Smooth muscle cell of the coronary artery (primary cell): ENCODE measurements at places on chromosomes 6 and 20. TPM values are rescaled to one million over a fixed set of nuclear protein-coding genes. Genes with fewer than 3 reads are reported as not detected.

The HLA-DOB gene
- 0.59 TPM in 1 of 2 replicates, not detected in the other for total RNA-seq

The TRDN gene
- total RNA-seq = 0.08 TPM in 1 of 2 replicates, not detected in the other

The SLC13A3 gene
- 0.83 and 1.3 TPM in 2 replicates for total RNA-seq

The POM121L2 gene
- total RNA-seq = not detected in 2 replicates

The COL21A1 gene
- total RNA-seq = 0.53 and 29.5 TPM in 2 replicates

The NKX2-2 gene
- total RNA-seq = not detected in 2 replicates

The EFCAB8 gene
- under 0.01 TPM in 2 replicates for total RNA-seq

The MTFR2 gene
- total RNA-seq = 0.23 and 1.1 TPM in 2 replicates

The SLC22A3 gene
- total RNA-seq = 0.23 and 13.5 TPM in 2 replicates

The SLC24A3 gene
- 0.15 and 1.9 TPM in 2 replicates for total RNA-seq

The CHRNA4 gene
- total RNA-seq = not detected in 2 replicates

The TNNC2 gene
- total RNA-seq = 0.15 and 13.1 TPM in 2 replicates

The SLPI gene
- not detected in 2 replicates for total RNA-seq

The AAR2 gene
- 8.7 and 21.9 TPM in 2 replicates for total RNA-seq

The CFAP206 gene
- total RNA-seq = 0.23 and 0.59 TPM in 2 replicates

The PARD6B gene
- total RNA-seq = 0.23 and 1.7 TPM in 2 replicates

The TPD52L2 gene
- total RNA-seq = 84.7 and 110 TPM in 2 replicates

The BMP5 gene
- not detected in 2 replicates for total RNA-seq

The BPIFB4 gene
- 0.23 TPM in 1 of 2 replicates, not detected in the other for total RNA-seq

The RGS17 gene
- total RNA-seq = 2.7 and 12.7 TPM in 2 replicates

The KIAA0408 gene
- total RNA-seq = 0.15 and 0.23 TPM in 2 replicates

The SLC52A3 gene
- not detected in 2 replicates for total RNA-seq

The ORC3 gene
- total RNA-seq = 12.6 and 15.9 TPM in 2 replicates

The PAX1 gene
- total RNA-seq = not detected in 2 replicates

The AVP gene
- total RNA-seq = not detected in 2 replicates

The OSBPL2 gene
- 33.2 and 38.6 TPM in 2 replicates for total RNA-seq

The RNF114 gene
- total RNA-seq = 40.3 and 76.1 TPM in 2 replicates

The RIPPLY2 gene
- total RNA-seq = under 0.01 TPM in 1 of 2 replicates, not detected in the other

The THBS2 gene
- 1,023 and 3,001 TPM in 2 replicates for total RNA-seq

The OR11A1 gene
- not detected in 2 replicates for total RNA-seq

The ADAM33 gene
- 0.30 and 48.6 TPM in 2 replicates for total RNA-seq

The CPNE5 gene
- 0.08 TPM in 1 of 2 replicates, not detected in the other for total RNA-seq

The KCNK17 gene
- total RNA-seq = not detected in 2 replicates

The CCR6 gene
- total RNA-seq = under 0.01 TPM in 1 of 2 replicates, not detected in the other

The COL19A1 gene
- total RNA-seq = 1.2 TPM in 1 of 2 replicates, not detected in the other

The MYMX gene
- total RNA-seq = 0.12 TPM in 1 of 2 replicates, not detected in the other

The CPXM1 gene
- 0.23 and 32.2 TPM in 2 replicates for total RNA-seq

The TMX4 gene
- total RNA-seq = 12.3 and 29.4 TPM in 2 replicates

The SLC22A2 gene
- total RNA-seq = 0.15 TPM in 1 of 2 replicates, not detected in the other

The CGAS gene
- 1.1 and 3.7 TPM in 2 replicates for total RNA-seq

The MAP3K7 gene
- 16.5 and 25.9 TPM in 2 replicates for total RNA-seq

The OR2H2 gene
- not detected in 2 replicates for total RNA-seq

The PDYN gene
- not detected in 2 replicates for total RNA-seq

The TDRD6 gene
- total RNA-seq = 0.08 and 0.23 TPM in 2 replicates

The BMP7 gene
- total RNA-seq = under 0.01 TPM in 1 of 2 replicates, not detected in the other

The PXDC1 gene
- 39.0 and 103 TPM in 2 replicates for total RNA-seq

The PNPLA1 gene
- total RNA-seq = 0.15 TPM in 1 of 2 replicates, not detected in the other

The CRISP3 gene
- not detected in 2 replicates for total RNA-seq

The HINT3 gene
- 9.1 and 18.0 TPM in 2 replicates for total RNA-seq
